ENCODE measurements at places on chromosomes 16 and 17.
A peak's percentile ranks its signal among the peaks of the same experiment; 100 is the strongest.

DNA sequence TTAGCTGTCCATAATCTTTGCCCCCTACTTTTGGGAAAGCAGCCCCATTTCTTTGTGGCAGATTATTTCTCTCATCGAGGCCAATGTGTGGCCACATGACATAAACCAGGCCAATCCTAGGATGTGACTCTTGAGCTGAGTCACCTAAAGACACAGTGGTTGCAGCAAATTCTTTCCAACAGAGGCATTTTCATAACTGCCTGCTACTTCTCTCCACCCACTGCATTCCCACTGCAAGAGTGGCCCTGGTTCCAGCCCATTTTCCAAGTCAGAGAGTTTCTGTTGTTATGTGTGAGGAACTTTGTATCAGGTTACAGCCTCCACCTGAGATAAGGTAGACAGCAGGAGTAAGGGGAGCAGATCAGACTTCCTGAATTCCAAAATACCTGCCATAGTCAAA lies 195.2 kb downstream of the RGS9 start:
- DNase-seq: no peak

- peak; percentile 36 for DNase-seq
Measured at GRCh38 chr17:29622337-29623282, at the start of gene CORO6. Gene CORO6, minus strand, starts transcription at chr17:29622912. Its CDS starts 1,491 bp downstream, at chr17:29621421.

- DNase-seq: no peak
Measured at GRCh38 chr17:41629826-41630670, 5.7 kb upstream of the KRT17 start.

DNA sequence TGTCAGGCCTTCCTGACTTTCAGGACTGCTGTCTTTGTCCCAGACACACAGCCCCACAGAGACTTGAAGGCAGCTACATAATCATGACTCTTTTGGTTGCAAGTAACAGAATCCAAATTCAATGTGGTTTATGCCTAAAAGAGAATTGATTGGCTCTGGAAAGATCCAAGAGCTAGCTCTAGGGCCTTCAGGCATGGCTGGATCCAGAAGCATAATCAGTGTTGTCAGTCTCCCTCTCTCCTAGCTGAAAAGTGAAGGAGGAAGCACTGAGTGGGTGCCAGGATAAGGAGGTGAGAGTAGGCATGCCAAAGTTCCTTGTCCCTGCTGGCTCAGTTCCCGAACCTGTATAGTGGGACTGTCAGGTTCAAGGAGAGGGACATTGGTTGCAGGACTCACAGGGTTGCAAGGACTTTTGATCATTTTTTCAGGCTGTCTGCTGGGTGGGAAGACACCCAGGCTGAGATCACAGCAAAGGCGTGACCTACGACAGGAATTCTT lies 25.5 kb downstream of the SNX20 start:
- no peak for DNase-seq

DNA sequence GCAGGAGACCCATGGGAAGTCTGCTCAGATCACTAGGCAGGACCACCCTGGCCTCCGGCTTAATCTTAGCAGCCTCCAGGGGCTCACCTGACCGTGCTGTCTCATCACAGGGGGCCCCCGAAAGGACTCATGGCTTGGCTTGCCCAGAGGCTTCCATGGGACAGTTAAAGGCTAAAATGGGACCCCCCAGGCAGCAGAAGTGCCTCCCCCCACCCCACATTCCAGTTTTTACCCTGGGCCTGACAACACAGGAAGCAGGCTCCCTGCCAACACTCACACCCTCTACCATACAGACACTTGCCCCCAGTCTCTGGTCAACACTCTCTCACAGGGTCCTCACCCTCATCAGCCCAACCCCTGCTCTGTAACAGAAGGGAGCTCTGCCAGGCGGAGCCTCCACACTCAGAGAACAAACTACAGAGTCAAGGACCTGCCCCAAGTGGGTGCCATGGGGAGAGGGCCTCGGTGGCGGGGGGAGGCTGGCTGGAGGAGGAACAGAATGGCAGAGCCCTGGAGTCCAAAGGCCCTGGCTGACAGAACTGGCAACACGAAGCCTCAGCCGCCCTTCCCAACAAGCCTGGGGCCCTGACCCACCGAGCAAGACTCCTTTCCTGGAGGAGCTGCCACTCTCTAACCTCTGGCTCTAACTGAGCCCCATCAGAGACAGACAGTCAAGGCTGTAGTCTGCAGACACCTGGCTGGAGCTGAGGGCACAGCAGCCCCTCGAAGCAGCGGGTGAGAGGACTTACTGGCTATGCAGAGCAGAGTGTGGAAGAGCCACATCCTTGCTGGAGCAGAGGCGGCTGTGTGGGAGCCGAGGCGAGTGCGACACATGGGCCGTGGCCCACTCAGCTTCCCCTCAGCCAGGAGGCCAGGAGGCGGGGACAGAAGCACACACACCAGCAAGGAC lies at the start of gene ITGAE:
Gene ITGAE, minus strand, starts transcription at position 827 of the 910 bp plus-strand sequence. Its CDS starts 44 bp downstream, at position 783.
- DNase-seq: no peak

GRCh38 chr16:85485379-85485778 lies 127.7 kb upstream of the GSE1 start:
- DNase-seq: no peak
